ENCODE measurements at places on chromosomes 11 and 22.

DNA sequence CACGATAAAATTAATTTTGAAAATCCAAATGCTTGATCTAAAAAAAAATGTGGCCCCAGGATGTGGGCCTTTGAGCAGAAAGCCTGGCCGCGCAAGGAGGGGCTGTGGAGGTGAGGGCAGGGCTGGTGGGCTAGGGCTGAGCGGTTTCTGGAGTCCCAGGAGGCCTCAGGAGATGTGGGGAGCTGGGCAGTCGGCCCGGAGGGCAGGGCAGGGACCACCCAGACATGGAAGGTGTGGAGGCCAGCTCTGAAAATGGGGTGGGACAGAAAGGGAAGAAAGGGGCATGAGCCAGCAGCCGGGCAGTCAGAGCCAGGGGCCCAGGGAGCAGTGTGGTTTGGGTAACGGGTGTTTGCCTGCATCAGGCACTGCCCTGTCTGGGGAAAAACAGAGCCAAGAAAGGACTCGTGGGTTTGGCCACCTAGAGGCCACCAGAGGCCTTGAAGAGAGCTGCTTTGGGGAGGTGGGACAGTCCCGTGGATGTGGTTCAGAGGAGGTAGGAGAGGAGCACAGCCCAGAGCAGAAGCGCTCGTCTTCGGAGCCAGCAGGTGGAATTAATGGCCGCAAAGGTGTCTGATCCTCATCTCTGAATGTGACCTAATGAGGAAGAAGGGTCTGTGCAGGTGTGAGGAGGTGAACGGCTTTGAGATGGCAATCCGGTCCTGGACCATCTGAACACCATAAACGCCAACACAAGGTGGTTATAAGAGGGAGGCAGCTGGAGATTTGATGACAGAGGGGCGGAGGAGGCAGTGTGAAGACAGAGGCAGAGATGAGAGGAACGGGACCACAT lies 50.2 kb downstream of the IGF2 start:
- DNase-seq = no peak

- no peak for DNase-seq
Observed at GRCh38 chr22:29427176-29427760, 11.1 kb upstream of the RFPL1 start.

DNA sequence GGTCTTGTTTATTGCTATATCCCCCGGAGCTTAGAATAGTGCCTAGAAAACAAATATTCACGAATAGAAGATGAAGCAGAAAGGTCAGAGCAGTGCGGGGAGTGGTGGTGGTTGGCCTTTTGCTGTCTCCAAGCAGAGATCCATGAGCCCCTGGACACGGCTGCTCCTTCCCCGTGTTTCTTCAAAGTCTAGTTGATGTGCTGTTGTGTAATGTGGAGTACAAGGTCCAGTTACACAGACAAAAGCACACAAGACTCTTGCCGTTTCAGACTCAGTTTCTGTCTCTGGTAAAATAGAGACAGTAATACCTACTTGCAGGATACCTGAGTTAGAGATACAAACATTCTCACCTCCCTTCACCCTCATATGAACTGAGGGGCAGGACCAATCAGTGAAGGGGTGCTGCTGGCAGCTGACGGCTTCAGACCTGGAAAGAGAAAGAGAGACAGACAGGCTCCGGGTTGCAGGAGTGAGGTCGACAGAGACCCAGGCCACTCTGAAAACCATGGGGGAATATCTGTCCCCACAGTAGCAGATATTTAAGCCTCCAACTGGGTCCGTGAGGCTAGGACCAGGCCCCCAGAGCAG lies 56.2 kb downstream of the RASSF10 start:
- DNase-seq = no peak

DNA sequence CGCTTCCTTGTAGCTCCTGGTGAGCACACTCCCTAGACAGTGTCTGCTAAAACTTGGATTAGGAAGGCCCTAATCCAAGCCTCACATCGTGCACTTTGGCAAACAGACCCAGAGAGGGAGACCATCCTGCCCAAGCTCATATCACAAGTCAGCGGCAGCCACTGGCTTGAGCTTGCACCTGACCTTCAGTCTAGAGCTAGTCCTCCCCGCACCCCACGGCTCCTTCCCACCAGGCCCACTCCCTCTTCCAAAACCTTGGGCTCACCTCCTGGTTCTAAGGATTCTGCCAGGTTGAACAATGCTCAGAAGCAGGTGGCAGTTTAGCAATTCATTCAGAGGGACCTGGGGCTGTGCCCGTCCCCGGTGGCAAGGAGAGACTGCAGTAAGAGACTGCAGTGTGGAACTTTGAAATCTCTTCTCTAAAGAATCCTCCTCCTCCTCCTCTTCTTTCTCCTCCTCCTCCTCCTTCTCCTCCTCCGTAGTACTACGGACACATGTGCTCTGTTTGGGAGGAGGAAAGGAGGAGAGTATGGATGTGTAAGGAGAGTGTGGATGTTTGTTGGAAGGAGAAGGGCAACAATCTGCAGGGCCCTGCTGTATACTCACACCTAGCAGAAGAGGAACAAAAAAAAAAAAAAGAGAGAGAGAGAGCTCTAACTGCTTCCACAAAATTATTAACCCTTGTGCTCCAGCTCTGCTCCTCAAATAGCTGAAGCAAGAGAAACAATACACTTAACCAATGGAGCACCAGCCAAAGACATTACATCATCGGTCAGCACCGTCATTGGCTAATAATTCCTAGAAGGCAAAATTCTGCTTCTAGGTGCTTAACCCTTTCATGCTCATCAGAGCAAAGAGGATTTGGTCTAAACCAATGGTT lies 6.0 kb downstream of the SYN3 start:
- no peak for DNase-seq

- no peak for DNase-seq
Observed at GRCh38 chr11:62689421-62690183, at the start of gene LRRN4CL. TSS of gene LRRN4CL (minus strand) at chr11:62689530. CDS start at chr11:62688508, 1,022 bp downstream.

- no peak for DNase-seq
Observed at GRCh38 chr11:61543606-61544306, 35.2 kb downstream of the LRRC10B start.

DNA sequence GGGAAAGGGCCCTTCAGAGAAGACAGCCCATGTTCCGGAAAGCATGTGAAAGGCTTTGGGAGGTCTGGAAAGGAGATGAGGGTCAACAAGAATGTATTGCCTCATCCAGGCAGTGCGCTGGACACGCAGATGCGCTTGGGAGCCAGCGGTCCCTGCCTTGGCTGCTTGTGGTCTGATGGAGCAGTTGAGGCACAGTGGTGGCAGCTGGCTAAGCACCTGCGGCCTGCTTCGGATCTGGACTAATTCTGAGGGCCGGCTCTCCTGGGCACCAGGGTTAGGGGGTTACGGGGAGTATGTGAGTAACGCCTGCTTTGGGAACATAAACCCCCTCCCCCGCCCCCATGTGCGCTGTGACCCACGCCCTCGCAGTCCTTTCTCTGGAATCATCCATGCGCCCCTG lies 4.6 kb upstream of the TM7SF2 start:
- no peak for DNase-seq

DNA sequence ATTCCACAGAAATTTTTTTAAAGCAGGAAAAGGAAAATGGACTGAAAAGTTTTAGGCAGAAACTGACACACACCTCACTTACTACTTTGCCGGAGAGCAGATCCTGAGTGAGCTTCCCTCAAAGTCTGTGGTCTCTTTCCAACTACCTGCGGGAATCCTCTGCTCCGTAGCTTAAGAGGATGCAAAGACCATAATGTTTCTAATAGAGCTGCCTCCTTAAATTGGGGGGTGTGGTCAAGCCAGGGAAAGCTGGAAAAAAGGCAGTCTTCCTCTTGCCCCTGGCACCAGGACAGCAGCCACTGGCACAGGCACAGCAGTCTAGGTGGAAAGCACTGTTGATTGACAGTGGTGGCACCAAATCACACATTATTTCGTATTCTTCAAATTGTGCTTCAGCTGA lies at the start of gene ETS1:
Gene ETS1 (minus strand): TSS at position 144 of the 400 bp plus-strand sequence. CDS start 14,428 bp downstream, outside the sequence.
- DNase-seq = no peak

GRCh38 chr11:129888451-129888850 lies 6.9 kb downstream of the NFRKB start:
- no peak for DNase-seq

- DNase-seq = no peak
Observed at GRCh38 chr11:110097459-110098012, 4.3 kb downstream of the ZC3H12C start.

- DNase-seq = no peak
Observed at GRCh38 chr11:1667121-1667850, 29.7 kb upstream of the KRTAP5-6 start.

- no peak for DNase-seq
Observed at GRCh38 chr22:46511151-46512038, 26.0 kb downstream of the CELSR1 start.

DNA sequence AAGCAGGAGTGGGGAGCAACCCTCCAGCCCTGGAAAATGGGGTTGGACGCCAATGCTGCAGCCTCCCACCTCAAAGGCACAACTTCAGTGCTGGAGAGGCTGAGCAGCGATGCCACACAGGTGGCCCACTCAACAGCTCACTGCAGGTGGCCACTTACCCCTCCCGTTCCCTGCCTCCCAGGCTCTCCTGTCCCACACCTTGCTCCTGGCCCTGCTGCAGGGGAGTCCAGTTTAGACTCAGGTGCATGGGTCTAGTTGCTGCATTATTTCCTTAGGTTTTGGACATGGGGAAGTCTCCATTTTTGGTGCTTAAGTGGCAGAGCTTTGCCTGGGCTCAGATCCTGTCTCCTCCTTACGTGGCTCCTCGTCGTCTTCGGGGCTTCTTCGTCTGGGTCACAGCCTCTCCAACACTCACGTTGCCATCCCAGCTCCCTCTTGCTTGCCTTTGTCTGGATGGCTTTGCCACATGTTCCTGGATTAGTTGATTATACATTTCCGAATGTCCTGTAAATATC lies 898.3 kb downstream of the BRD1 start:
- DNase-seq = no peak

DNA sequence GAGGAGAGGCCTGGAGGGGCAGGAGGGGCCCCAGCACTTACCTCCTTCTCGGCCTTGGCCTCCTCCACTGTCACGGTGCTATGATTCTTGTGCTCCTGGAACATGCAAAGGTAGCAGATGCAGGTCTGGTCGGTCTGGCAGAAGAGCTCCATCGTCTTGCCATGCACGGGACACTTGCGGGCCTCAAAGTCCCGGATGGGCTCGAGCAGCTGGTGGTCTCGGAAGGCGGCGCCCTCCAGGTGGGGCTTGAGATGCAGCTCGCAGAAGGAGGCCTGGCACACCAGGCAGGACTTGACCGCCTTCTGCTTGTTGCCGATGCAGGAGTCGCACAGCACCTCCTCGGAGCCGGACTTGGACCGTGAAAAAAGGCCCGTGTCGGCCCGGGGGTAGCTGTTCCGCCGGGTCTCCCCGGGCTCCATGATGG lies 714 bp downstream of the TRIM29 start:
- DNase-seq = no peak

GRCh38 chr22:37335806-37336199 lies 53.5 kb downstream of the CYTH4 start:
- no peak for DNase-seq

DNA sequence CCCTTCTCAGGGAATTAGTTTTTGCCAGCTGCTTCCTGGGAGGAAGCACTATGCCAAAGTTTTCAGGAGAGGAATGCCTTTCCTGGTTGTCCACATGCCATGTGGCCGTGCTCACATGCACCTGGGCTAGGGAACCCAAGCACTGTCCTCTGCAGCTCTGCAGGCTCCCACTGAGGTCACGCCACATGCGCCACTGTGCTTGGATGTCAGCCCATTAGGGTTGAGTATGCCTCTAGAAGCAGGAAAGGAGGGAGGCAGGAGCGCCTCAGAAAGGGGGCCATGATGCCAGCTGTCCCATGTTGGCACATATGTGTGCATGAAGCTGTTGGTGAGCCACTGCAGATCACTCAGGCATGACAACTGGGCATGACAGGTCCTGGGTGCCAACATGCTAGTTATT lies 81.6 kb upstream of the SUSD2 start:
- DNase-seq = no peak

GRCh38 chr11:100629671-100630070 lies 57.4 kb upstream of the ARHGAP42 start:
- no peak for DNase-seq

GRCh38 chr11:69239641-69240040 lies 54.3 kb upstream of the MYEOV start:
- DNase-seq = no peak

DNA sequence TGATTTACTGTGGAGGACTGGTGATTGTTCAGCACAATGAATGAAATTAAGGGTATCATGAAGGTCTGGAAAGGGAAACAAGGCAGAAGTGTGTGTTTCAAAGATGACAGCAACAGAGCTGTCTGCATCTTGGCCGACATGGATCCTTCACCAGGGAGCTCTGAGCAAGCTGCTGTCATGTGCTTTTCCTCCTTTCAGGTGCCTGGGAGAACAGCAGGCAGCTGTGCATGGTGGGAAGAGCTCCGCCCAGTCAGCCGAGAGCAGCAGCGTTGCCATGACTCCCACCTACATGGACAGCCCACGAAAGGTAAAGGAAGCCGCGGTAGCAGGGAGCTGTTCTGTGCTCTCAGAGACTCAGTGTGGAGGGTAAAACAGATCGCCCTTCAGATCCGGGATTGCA lies 87.1 kb upstream of the YWHAH start:
- DNase-seq = no peak

- peak; percentile 32 for DNase-seq
Observed at GRCh38 chr22:36409911-36410756, 22.4 kb upstream of the MYH9 start.

DNA sequence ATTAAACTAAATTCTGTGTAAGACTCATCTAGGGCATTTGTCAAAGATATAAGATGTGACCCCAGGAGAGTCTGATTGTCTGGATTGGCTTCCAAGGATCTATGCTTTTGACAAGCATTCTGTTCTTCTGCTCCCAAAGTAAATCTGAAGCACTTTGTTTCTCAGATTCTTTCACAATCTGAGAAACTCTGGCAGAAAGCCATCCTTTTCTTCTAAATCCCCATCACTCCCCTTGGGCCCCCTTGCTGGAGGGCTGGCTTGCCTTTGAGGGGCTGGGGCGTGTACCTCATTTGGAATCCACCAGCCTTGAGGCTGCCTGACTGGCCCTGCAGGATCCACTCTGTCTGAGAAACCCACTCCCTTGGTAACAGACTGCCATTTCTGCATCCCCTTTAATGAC lies 173.5 kb upstream of the CTSC start:
- DNase-seq = no peak

GRCh38 chr11:69055598-69056516 lies 7.1 kb downstream of the TPCN2 start:
- DNase-seq = no peak

DNA sequence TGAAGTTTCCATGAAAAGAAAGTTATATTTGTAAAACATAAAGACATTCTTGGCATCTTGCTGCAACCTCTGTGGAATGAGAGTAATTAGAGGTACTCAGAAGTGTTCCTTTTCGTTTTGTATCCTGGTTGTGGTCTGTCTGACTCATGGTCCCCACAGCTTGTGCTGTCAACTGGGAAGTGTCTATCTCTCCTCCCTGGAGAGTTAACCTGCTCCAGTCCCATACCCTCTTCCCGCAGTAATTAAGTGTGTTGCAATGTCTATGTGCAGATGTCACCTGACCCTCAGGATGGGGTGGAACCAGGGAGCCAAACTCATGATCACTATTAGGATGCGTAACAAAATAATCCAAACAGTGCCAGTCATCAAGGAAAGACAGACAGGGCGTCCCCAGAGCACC lies 23.0 kb upstream of the ZDHHC13 start:
- no peak for DNase-seq

- DNase-seq = no peak
Observed at GRCh38 chr22:36808721-36809344, 8.0 kb downstream of the PVALB start.
